ENCODE measurements at places on chromosomes 5 and 9.

GRCh38 chr9:137405677-137406081 lies 17.3 kb downstream of the EXD3 start:
- DNase-seq, result no peak

DNA sequence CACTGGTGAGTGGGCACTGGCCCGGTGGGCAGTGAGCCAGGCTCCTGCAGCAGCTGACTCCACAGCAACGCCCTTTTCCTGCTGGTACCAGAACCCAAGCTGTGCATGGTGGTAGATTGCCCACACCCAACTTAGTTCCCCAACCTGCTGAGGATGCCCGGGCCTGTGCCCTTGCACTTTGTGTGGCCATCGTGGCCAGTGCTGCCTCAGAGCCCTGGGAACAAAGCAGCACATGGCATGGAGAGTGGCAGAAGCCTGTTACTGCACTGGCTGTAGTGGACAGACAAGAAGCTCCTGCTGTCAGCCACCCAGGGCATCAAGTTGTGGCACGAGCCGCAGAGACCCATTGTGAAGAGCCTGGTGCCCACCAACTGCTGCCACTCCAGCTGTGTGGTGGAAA lies 612.9 kb downstream of the DNAH5 start:
- no peak for DNase-seq

DNA sequence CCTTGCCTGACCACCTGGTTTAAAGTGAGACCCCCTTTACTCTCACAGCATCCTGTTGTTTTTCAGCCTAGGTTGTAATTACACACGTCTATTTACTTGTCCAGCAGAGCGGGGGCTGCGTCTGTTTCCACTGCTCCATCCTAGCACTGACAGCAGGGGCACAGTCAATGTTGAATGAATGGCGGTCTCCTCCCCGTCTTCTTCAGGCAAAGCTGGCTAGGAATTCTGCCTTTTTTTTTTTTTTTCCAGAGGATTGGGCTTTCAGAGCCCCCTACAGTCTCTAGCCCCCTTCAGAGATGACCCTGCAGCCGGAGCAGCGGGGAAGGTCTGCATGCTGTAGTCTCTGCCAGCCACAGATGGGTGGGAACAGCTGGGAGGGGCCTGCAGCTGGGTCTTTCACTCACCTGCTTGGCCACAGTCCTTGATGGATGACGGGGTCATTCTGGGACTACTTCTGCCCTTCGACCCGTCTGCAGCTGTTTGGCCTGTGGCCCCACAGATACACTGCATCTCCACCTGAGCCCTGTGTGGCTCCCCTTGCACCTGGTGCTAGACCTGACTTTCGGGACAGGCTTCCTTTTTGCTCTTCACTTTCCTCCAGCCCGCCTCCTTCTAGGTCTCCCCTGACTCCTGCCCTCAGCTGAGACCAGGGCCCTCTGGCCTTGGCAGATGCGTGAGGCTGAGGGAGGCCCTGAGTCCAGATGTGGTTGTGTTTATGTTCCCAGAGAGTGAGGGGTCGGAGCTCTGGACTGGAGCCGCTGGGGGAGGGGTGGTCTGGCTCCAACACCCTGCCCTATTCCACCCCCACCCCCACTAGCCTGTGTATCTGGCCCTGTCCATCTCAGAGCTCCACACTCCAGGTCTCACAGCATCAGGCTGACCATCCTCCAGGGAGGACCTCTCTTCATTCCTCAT lies 8.0 kb downstream of the PITX1 start:
- no peak for DNase-seq

- no peak for DNase-seq
Measured at GRCh38 chr5:180215783-180216630, 7.0 kb upstream of the RASGEF1C start.

- DNase-seq, result no peak
Measured at GRCh38 chr9:75993434-75993833, 103.0 kb downstream of the PCSK5 start.

- peak; percentile 33 for DNase-seq
Measured at GRCh38 chr9:6715755-6716643, 41.8 kb upstream of the KDM4C start.

DNA sequence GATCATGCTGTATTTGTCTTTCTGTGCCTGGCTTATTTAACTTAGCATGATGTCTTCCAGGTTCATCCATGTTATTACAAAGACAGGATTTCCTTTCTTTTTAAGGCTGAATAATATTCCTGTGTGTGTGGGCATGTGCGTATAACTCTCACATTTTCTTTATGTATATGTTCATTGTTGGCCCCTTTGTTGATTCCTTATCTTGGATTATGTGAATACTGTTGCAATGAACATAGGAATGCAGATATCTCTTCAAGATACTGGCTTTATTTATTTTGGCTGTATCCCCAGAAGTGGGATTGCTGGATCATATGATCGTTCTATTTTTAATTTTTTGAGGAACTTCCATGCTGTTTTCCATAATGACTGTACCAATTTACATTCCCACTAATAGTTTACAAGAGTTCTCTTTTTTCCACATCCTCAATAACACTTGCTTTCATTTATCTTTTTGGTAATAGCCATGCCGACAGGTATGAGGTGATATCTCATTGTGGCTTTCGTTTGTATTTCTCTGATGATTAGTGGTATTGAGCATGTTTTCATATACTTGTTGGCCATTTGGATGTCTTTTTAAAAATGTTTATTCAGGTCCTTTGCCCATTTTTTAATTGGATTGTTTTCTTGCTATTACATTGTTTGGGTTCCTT lies 38.0 kb downstream of the CREBRF start:
- no peak for DNase-seq
